ENCODE measurements at places on chromosomes 5 and 9.
A peak's percentile ranks its signal among the peaks of the same experiment; 100 is the strongest.

DNA sequence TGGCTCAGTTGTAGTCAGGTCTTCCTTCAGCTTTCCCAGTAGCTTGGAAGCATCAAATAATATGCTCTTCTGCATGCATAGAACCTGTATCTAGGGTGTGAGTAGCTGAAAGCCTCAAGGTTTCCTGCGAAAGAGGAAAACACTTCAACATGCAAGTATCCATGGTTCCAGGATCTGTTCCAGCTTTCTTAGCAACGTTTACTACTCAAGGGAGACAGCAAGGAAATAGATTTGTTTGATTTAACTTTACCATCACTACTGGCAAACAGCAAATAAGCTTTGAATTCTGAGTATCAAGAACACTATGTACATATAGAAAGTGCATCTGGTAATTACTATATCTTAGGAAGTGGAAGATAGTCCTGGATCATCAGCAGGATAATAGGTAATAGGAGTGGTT, 341.0 kb downstream of the PRR16 start:
- no peak for DNase-seq

- peak; percentile 31 for DNase-seq
Observed at GRCh38 chr5:83313436-83313835, 158.1 kb upstream of the VCAN start.

DNA sequence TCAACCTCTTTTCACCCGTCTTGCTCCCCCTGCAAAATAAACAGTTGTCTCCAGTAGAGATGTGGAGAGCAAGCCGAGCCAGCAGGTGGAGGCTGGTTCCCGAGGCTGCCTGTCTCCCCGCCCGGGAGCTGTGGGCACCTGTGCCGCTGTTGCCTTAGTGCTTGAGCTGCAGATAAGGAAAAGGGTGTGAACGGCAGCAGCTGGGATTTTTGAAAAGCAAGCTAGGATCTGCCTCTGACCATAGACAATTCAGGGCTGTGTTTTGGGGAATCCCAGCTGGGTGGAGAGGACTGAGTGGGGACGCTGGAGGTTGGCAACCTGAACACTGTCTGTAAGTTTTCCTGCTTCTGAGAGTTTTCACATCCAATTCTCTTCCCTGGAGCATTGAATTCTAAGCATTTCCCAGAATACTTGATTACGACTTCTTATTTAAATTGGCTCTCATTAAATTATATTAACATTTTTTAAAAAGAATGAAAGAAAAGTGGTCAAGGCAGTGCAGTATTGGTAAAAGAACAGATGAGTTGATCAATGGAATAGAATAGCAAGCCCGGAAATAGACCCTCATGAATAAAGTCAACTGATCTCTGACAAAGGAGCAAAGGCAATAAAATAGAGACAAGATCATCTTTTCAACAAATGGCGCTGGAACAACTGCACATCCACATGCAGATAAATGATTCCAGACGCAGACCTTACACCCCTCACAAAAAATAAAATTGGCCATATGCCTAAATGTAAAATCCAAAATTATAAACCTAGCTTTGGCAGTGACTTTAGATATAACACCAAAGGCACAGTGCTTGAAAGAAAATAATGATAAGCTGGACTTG, 9.7 kb downstream of the WNK2 start:
- no peak for DNase-seq

DNA sequence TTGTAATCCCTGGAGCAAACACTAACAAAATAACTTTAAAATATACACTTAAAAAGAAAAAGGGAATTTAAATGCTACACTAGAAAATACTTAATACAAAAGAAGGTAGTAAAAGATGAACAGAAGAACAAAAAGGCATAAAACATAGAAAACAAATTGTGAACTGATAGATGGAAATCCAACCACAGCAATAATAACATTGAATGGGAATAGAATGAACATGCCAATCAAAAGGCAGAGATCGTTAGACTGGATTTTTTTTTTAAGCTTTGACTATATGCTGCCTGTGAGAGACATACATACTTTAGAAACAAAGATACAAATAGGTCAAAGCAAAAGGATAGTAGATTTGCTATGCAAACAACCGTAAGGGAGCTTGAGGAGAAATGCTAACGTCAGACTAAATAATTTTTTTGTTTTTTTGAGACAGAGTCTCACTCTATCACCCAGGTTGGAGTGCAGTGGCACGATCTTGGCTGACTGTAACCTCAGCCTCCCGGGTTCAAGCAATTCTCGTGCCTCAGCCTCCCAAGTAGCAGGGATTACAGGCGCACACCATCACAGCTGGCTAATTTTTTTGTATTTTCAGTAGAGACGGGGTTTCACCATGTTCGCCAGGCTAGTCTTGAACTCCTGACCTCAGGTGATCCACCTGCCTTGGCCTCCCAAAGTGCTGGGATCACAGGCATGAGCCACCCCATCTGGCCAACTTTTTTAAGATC, 6.5 kb downstream of the ABO start:
- no peak for DNase-seq

DNA sequence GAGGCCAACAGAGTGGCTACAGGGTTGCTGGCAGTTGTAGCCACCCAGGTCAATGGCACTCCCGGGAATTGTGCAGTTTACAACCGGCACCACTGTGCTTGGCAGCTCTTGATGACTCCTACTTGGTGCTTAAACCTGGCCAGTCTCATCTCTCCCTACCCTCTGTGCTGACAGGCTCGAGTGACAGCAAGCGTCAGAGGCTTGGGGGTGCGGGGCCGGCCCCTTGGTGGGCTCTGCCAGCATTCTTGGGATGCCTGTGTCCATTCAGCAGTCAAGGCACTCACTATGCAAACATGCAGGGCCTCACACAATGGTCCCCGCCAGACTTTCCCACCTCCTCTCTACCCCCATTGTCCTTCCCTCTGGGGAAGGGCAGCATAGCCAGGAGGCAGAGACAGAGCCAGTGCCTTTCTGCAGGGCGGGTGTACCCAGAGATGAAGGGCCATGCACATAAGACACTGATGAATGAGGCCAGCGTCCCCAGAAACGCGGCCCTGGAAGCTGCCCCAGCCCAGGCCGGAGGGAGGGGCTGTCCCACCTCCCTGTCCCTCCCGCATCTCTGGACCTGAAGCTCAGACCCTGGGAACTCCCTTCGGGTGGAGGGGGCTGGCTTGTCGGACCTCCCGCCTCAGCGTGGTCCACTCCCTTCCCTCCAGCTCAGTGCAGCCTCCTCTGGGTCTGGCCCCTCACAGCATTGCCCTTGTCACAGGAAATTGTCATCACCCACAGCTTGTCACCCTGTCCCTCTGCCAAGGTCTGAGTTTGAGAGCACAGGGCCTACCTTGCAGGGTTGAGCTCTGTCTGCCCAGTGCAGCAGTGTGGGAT, 26.4 kb upstream of the NOTCH1 start:
- DNase-seq: peak; percentile 26

DNA sequence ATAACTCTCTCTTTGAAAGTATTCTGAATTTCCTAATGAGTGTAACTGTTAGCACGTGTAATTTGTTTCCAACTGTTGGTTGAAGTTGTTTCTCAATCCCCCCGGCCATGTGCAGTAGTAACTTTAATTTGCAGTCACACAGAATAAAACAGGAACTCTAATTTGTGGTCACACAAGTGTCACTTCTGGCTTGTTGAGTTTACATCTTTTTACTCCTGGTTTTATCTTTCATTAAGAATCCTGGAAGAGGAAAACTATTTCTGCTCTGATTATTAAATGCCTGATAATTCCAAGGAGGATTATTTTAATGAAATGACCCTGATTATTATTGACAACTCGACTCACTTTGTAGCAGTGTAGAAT, 1.2 kb downstream of the SCAMP1 start:
- no peak for DNase-seq

DNA sequence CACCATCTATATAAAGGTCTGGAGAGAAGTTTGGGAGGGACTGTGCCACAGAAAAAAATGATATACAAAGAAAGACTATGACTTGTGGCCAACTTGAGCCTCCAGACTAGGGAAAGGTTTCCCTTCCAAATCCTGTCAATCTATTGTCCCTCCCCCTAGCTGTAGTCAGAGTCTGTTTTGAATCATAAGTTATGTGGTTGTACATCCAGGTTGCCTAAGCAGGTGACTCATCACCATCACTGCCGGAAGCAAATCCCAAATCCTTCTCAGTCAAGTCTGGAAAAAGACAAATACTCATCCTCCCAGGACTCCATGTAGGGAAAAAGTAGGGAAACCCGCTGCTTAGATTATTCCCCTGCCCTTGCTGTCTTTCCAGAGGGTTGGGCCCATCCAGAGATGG, 235.7 kb downstream of the CDK5RAP2 start:
- no peak for DNase-seq

DNA sequence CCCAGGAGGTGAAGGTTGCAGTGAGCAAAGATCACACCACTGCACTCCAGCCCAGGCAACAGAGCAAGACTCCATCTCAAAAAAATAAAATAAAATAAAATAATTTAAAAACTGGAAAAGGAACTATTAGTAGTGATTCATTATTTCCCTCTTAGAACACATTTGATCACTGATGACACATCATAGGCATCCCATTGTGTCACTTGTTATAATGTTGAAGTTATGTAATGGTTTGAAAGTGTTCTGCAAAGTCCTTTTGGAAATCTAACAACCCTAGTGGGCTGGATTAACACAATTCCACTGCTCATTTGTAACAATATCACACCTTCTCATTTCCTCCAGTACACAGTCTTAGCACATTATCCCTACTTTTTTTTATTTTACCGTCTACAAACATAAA, 81.8 kb upstream of the LMNB1 start:
- DNase-seq: no peak
